ENCODE measurements at places on chromosomes 5 and 9.

GRCh38 chr9:71796100-71796767 is 27.9 kb upstream of the CEMIP2 start:
- no peak for DNase-seq

- DNase-seq = no peak
These were observed 5.8 kb downstream of the CCDC187 start for GRCh38 chr9:136297766-136298735.

DNA sequence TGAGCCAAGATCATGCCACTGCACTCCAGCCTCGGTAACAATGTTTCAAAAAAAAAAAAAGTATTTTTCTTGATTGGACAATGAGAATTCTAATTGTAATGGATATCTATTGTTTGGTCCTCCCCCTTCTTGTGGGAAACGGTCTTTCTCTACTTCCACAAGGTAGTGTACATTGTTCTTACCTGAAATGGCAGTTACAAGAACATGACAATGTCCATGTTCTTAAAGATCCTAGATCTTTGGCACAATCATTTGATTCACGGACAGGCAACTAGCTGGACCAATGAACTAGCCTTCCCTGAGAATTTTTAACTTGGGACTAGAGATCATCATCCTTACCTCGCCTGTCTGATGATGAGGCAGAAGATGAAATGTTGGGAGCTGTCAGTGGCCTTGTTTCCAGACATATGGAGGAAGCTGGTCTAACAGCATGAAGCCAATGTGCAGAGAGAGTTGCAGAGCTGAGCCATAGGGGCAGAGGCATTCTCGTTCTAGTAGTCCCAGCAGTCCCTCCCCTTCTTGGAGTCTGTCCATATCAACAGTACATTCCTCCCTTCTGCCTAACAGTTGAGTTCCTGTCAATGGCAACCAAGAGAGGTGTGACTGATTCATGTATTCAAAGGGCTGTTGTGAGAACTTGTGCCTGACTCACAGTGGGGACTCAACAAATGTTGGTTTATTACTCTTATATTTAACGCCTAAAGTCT is 2.1 kb upstream of the MARCHF6 start:
- DNase-seq = no peak

DNA sequence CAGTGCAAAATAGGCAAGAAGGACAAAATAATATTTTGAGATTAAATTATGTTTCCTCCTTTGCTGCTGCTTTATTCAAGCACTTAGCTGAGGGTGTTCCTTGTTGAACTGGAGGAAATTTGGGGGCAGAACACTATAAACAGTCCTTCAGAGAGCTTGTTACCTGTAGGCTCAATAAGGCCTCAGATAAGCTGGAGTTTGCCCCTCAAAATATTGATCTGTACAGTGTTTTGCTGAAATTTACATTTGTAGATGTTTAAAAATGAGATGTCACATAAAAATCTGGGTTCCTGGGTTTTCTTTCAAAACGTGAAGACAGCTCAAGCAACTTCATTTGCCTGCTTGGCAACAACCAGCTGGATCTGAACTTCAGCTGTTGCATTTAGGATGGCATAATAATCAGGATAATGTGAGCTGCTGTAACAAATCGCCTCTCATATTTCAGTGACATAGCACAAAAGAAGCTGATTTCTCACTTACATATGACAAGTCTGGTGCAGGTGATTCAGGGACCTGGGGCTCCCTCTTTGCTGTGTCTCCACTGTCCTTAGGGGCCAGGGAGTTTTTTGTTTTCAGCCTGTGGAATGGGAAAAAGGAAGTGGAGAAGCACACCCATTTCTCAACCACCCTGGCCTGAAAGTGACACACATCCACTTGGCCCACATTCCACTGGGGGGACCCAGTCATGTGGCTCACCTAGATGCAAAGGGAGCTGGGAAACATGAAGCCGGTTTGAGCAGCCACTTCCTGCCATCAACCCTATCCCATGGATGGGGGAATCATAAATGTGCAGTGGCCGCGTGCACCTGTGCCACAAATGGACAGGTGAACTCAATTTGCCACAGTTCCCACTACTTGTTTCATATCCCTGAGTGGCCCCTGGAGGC is 2.4 kb upstream of the PSAT1 start:
- no peak for DNase-seq

- DNase-seq = no peak
These were observed 28.4 kb upstream of the BOD1 start for GRCh38 chr5:173644673-173645436.

DNA sequence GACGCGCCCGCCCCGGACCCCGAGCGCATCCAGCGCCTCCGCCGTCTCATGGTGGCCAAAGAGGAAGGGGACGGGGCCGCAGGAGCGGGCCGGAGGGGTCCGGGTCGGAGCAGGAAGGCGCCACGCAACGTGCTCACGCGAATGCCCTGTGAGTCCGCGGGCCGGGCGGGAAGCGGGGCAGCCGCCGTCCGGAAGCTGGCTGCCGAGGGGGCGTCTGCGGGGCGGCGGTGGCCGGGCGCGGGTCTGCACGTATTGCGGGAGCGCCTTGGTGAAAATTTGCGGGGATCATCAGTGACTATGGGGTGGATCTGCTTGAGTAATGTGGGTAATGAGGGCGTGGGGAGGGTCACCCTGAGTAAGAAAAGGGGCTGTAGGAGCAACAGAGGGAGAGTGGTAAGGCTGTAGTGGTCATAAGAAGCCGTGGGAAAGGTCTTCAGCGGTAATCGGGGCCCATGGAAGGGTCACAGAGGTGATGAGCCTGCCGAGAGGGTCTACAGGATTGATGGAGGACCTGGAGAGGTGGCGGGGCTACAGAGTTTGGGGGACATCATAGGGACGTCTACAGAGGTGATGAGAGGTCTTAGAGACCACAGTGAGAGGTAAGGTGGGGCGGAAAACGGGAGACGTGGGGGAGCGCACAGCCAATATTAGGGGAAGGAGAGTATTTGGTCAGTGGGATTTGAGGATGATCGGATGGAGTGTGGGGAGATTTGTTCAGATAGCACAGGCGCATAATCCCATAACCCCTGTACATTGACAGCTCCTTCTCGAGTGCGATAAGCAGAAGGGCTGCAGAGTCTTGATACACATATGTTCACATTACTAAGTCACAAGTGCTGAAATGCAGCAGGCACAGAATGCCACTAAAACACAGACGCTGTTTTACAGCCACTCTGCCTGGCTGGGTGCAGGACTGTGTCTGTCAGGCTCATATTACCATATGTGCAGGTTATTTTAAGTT is 819 bp downstream of the LSM11 start:
- DNase-seq = no peak

- peak; percentile 38 for DNase-seq
These were observed 5.0 kb downstream of the FAM163B start for GRCh38 chr9:133604214-133604613.

GRCh38 chr5:77418162-77418561 is 74.0 kb downstream of the WDR41 start:
- DNase-seq = no peak

GRCh38 chr5:56814361-56814962 is 887 bp upstream of the MAP3K1 start:
- peak; percentile 31 for DNase-seq

DNA sequence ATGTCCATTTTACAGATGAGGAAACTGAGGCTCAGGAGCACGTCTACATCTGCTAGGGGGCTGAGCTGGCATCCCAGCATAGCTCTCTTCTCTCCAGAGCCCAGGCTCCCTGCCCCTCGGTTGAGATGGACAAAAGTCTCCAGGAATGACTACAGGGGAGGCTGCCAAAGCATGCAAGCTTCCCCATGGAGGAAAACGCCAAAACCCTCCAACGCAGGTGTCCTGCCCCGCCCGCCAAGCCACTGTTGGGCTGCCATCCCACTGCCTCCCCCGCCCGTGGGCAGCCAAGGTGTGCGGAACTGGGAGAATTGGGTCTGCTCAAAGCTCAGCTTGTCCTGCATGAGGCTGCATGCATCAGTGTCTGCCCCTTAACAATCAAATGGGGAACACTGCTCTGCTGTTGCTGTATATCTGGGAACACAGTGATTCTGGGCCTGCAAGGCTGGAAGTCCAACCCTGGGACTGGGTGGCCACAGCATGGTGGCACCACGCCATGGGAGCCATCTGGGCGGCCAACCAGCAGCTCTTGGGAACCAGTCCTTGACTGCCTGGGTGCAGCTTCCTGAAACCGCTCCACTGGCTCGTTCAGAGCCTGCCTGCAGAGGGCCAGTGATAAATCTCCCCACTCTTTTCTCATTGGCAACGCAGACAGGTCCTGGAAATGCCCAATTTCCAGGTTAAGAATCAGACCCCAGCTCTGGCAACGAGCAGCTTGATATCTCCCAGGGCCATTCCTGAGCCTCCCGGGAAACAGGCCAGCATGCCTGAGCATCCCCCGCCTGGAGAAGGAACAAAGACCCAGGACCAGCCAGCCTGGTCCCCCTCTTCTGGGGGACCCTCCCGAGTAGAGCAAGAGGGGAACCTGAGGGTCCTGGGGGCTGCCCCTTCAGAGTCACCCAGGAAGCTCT is 3.5 kb downstream of the RALGDS start:
- DNase-seq = no peak

DNA sequence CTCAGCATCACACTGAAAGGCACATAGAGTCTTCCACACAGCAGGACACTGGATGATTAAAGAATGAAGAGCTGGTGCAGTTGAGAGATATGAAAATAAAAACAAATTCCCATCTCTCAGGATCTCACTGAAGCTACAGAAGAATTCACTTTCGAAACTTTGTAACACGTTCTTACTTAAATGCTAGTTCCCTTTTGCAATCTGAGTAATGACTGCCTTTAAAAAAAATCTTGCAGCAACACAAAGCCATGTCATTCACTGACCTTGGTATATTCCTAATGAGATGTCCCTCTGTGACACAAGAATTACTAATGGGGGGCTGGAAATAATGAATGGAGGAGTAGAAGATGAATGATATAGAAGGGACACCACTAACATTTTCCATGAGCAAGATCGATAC is 201.8 kb downstream of the GLIS3 start:
- no peak for DNase-seq

Measured in activated naive CD4-positive, alpha-beta T cell (primary cell).